Inflammatory macrophage treated with lipopolysaccharide for 4 hours (primary cell): ENCODE measurements at places on chromosomes 5 and 9.

GRCh38 chr5:165673499-165673898 lies 2168.1 kb downstream of the MAT2B start:
- DNase-seq = no peak

GRCh38 chr9:114039484-114039883 lies 38.6 kb downstream of the AMBP start:
- DNase-seq = no peak

DNA sequence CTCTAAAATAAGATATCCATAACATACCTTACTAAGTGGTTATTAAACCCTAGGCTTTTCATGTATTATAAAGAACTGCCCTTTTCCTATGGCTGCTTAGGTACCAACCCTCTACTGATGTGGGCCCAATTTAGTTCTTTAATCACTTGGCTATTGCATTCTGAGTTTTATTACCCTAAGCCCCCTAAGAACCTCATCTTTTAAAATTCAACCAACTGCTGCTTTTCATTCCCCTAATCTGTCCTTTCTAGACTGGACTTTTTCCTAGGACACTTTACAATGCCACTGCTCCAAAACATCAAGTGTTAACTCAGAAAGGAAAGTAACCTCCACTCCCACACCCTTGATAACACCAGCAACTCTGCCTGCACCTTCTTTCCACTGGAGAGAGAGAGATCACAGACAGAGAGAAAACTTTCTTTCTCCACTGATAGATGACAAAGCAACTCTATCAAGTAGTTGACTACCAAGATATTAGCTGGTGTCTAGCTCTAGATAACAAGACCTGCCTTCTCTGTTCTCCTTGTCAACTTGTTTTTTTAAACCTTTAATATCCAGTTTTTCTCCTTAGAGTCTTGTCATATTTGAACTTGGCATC lies 27.3 kb downstream of the ELL2 start:
- no peak for DNase-seq

DNA sequence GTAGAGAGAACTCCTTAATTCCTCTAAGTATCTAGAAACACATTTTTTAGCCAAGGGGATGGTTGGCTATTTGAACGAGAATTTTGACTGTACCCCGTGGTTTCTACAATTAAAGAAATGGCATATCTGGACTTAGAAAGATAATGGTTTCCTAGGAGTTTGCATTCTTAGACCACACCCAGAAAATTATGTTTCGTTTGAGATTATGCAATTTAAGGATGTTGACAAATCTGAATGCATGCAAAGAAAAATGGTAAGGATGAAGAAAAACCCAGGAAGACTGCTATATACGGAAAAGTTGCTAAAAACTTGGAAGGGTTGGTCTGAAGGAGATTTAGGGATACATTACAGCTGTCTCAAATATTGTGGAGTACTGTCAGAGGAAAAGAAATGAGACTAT lies 538.5 kb upstream of the WWC1 start:
- DNase-seq = no peak

DNA sequence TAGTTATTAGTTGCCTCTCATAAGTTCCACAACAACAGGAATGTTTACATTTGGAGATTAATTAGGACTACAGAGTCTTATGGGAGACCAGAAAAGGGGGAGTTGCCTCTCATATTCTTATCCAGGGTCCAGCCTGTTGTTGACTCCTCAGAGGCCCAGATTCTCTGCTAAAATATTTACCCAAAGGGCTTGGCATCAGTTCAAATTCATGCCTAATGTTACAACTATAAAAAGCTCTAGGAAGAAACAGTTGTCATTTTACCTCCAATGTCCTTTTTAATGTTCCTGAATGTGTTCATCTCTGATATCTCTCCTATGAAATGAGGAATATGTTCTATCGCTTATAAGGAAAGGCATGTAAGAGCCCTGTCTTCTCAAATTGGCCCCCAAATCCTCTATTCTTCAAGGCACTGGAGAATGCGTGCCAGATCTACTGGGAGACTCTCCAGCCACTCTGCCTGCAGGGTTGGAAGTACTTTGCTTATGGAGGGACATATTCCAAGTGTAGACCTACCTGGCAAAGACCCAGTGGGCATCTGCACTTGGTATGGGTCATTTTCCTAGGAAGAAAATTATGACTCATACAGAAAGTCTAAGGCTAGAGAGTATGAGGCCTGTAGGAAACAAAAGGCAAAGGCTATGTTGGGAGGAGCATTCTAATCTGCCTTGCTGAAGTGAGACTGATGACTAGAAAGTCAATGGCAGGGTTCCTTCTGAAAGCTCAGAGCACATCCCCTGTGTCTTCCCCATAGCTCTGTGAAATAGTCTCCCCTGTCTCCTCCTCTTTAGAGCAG lies 192.6 kb downstream of the ESM1 start:
- no peak for DNase-seq
